NK-92 treated with Interleukin-12 subunit alpha and Interleukin-12 subunit beta, amount 100 ng/mL, for 24 hours (cell line): ENCODE measurements at places on chromosomes 5 and 9.

DNA sequence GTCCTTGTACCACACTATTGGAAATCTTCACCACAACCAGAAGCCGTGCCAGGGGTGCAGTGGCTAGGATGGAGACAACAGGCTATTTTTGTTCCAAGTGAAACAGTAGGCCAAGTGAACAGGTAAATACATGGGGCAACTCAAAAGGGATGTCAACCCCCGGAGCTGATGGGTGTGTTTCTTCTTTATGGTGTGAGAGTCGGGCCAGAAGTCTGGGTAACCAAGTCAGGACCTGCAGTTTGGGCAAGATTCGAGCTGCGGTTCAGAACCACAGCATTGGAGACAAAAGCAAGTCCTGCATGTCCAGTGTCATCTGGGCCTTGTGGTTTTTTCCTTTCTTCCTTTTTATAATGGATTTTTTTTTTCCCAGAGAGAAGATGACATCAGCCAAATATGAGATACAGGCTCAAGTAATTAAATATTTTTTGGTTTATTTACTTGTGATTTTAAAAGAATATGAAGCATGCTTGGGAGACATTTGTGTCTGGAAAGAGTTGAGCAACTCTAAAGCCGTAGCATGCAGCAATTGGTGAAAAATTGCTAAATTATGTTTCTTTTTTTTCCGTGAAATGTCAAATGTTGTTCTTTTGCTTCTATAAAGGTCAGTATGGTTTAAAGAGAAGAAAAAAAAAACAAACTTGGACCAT, 261.6 kb downstream of the ARRDC3 start:
- DNase-seq, result no peak

GRCh38 chr9:24293386-24293785, 252.3 kb downstream of the IZUMO3 start:
- no peak for DNase-seq

DNA sequence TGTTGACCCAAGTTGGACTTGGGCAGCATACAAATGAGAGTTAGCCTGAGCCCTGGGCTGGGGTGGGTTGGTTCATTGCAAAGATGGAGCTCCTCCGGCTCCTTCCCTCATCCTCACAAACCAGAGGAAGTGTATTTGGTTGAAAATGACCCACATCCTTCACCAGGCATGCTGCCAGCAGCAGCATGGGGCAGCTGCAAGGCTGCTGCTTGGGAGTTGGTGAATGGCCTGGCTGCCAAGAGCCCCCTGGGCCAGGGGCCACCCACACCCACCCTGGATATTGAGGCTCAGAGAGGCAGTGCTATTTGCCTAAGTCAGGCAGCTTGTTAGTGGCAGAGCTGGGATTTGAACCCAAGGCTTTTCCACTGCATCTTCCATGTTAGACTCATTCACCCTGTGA, 29.5 kb downstream of the PPARGC1B start:
- DNase-seq, result no peak

GRCh38 chr9:131874447-131874846, 134.6 kb upstream of the RAPGEF1 start:
- DNase-seq, result no peak

- no peak for DNase-seq
These were observed 77.0 kb upstream of the RASA1 start for GRCh38 chr5:87190687-87191086.

DNA sequence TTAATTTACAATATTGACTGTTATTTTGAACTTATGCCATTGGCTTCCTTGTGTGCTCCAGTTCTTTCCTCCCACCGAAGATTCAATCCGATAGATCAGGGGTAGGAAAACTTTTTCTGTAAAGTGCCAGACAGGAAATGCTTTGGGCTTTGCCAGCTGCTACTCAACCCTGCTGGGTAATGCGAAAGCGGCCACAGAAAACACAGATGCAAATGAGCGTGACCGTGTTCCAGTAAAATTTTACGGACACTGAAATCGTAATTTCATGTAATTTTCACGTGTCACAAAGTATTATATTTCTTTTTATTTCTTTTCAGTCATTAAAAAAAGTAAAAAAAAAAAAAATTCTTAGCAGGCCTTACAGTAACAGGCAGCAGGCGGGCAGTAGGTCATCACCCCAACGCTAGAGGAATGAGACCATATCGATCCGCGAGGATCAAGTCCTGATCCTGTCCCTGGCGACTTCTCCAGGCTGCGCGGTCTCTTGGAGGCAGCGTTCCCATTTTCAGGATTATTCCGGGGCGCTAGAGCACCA, 599 bp downstream of the NMRK1 start:
- DNase-seq, result no peak

DNA sequence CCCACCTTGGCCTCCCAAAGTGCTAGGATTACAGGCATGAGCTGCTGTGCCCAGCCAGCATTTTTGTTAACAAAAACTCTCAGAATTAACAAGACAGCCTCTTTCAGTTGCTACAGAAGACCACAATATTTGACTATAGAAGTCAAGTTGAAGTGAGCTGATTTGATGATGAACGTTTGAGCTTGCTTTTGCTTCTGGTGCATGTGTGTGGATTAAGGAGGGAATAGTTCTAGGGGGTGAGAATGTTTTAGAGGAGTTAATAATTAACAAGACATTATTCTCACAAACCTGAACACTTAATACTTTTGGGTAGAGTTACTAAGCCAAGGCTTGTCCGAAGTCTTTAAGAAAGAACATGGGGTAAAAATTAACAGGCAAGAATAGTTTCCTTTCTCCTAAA, 191.6 kb downstream of the TENT4A start:
- DNase-seq, result no peak

DNA sequence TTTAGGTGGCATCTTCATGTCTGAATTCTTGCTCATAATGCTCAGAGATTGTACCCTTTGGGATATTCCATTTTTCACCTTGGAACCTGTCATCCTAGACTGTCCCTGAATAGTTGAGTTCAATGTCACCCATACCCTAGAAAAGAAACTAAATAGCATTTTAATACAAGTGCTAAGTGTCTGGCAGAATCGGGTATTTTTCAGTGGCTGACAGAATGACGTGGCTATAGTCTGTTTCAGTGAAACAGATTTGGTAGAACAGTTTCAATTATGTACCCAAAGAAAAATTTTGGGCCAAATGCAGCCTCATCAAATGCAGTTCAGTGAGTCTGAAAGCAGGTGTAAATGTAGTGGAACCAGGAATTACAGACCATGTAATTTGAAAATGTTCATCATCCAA, 1041.2 kb downstream of the DTWD2 start:
- DNase-seq, result no peak

DNA sequence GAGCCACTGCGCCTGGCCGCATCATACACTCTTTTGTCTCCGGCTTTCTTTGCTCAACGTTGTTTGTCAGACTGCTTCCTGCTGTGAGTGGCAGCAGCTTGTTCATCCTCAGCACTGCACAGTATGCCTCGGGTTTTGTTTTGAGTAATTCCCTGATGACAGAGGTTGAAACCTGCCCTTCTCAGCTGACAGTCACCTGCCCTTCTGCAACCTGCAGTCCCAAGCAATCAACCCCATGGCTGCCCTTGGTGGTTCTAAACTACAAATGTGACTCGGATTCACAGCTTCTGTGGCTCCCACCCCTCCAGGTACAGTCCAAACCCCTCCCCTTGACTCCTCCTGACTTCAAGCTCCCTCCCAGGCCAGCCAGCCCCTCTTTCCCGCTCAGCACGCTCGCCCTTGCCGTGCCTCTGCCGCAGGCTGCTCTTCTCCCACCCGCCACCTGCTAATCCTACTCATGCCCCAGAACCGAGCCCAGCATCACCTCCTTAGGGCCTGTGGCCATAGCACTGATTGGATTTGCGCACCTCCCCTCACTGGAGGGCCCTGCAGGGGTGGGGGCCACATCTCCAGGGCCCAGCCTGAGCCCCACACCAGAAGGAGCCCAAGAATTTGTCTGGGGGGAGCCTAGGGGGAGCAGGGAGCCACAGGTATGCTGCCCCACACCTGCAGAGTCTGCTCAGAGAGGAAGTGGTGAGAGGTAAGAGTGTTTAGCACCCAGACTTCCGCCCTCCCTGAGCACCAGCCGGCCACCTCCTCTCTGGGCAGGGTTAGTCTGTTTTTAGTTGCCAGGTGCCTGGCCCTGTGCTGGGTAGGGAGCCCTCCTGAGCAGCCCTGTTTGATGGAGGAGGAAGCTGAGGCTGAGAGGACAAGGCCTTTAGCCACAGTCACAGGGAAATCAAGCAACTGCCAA, 10.1 kb downstream of the EEIG1 start:
- DNase-seq, result peak; percentile 32

- DNase-seq, result no peak
These were observed 34.3 kb downstream of the MAP3K1 start for GRCh38 chr5:56849671-56850070.

DNA sequence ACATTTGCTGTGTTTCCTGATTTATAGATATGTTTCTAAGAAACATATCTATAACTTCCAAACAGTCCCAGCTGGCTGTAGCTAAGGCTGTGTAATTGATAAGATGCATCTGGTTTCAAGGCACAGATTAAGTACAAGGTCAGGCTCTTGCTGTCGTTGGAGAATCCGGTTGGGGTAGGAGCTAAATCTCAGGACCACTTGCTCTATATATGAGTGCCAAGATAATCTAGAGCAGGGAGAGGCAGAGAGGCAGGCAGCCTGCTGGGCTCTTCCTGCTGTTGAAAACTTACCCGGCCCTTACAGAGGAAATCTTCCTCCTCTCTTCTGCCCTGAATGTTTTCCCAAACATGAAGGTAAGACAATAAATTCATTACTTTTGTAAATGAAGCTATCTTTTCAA, at the start of gene C7:
C7 (plus strand) TSS at position 234 of the 400 bp plus-strand sequence; CDS start at position 348, 114 bp downstream.
- DNase-seq, result no peak
